ENCODE measurements at places on chromosomes 7 and 10.

- DNase-seq: no peak
These were observed 44.2 kb downstream of the MINDY4 start for GRCh38 chr7:30815388-30815854.

GRCh38 chr7:127123220-127123619 lies 129.5 kb downstream of the GRM8 start:
- no peak for DNase-seq

DNA sequence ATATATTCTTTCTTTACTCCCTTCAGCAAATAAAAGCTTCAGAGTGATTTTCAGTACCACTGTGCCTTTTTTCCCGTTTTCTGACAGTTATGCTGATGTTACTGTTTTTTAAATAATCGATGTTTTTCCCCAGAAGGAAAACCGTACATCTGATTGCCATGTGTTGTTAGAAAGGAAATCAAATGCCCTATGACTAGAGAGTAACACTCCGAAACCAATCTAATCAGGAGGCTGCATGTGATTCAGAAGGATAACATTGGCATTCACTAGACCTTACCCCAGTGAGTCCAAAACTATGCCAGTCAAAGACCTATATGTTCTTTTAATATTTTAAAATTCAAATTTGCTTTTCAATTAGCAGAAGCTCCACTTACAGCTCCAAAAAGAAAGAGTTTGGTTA lies 116.3 kb downstream of the TMEM26 start:
- no peak for DNase-seq

DNA sequence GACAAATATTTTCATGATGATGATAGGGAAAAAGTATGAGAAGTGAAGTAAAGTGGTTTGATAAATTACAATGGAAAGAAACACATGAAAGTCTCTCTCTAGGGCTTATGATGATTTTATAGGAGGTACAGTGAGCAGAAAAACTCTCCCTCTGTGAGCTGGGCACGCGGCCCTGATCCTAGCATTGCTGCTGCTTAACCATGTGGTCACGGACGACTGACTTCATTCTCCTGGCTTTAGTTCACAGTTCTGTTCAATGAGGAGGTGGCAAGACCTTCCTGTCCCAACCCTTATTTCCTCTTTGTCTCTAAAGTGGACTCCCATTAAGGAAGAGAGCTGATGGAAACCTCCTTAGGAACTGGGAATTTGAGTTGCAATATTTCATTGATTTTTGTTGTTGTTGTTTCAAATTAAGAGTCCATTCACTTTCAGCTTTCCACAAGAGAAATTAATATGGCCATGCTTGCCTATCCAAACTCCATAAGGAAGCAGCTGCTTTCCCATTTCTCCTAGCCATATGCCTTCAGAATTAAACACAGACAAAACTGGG lies 8.2 kb upstream of the PON3 start:
- DNase-seq: no peak

DNA sequence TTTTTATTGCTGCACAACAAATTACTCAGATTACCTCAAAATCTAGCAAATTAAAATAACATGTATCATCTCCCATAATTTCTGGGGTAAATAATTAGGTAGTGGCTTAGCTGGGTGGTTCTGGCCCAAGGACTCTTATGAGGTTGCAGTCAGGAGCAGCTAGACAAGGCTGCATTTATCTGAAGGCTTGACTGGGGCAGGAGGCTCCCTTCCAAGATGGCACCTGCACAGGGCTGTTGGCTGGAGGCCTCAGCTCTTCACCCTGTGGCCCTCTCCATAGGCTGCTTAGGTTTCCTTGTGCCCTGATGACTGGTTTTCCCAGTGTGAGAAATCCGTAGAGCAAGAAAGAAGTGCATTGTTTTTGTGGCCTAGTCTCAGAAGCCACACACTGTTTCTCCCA lies 34.7 kb upstream of the ELFN1 start:
- no peak for DNase-seq

GRCh38 chr7:97731736-97732564 lies at the start of gene TAC1:
Gene TAC1 (plus strand): TSS chr7:97732086. CDS start chr7:97732613, 527 bp downstream.
- DNase-seq: no peak

DNA sequence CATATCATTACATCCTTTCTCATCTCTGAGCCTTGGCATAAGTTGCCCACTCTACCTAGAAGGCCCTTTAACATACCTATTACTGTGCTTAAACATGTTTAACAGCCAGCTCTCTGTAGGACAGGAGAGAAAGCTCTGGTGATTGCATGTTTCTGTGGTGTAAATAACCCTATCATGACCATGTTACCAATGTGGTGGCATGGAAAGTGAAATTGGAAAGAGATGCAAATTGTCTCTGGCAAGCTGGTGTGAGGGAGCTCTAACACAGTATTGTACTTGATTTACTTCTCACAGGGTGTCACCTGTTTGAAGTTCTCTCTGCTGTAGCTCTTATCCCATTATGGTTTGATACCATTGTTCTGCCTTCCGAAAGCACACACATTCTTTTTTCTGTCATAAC lies 231.8 kb upstream of the DKK1 start:
- DNase-seq: no peak

- no peak for DNase-seq
These were observed 169.0 kb downstream of the MAD1L1 start for GRCh38 chr7:2063563-2064260.

GRCh38 chr7:64793106-64793755 lies 997 bp upstream of the ZNF138 start:
- no peak for DNase-seq

DNA sequence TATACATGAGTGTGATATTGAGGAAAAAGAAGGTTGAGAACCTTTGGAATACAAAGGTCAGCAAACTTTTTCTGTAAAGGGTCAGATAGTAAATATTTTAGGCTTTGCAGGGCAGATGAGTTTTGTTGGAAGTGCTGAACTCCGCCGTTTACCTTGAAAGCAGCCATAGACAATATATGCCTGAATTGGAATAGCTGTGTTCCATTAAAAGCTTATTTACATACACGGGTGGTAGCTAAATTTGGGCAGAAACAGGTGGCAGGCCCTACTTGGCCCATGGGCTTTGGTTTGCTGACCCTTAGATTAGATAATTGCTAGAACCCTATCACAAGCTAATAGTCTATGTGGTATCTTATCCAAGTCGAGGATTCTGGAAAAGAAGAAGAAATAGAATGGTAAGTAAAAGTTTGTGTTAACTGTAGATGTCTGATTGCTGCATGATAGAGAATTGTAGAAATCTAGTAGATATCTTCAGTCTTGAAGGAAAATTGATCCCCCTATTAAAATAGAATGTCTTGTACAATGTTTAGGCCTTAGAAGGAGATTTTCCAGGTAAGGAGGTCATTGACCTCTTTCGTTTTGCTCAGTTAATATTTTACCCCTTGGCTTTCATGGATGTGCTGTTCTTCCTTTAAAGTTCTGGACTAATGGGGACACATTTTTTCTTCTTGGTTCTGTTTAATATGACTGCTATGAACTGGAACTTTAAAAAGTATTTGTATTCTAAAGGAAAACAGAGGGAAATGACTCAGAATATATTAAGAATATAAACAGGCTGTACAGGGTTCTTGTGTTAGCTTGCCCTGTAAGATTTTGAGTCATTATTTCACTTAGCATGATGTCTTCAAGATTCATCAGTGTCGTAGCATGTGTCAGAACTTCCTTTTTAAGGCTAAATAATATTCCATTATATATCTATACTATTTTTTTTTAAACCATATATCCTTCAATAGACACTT lies 8.0 kb downstream of the RBM33 start:
- no peak for DNase-seq

DNA sequence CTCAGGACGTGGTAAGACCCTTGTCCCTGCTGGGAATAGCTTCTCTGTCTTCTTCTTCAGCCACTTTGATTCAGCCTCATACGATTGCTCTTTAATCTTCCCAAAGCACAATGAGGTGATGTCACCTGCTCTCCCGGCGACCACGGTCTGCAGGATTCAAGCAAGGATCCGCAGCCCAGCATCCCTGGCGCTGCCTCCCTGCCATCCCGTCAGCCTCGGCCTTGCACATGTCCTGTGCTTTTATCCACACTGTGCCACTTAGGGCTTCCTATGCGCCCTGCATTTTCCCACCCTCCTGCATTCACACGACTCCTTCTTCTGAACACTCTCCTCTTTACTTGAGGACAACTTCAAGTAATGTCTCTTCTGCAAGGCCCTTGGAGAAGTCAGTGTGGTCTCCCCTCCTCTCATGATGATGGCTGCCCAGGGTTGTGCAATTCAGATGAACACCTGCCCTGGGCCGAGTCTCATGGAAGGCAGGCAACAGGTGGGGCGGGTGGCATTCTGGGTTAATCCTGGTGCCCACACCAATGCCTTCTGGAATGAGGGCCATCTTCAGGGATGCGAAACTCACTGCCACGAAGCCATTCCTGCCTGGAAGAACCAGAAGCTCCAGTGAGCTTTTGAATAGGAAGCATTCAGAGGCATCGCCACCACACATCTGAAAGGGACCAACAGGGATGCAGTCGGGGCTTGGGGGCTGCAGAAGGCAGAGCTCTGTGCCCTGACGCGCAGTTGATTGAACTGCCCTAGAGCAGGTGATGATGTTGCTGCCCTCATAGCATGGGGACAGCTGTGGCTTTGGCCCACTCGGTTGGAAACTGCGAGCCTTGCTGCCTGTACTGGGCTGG lies 287.5 kb downstream of the GLRX3 start:
- no peak for DNase-seq

DNA sequence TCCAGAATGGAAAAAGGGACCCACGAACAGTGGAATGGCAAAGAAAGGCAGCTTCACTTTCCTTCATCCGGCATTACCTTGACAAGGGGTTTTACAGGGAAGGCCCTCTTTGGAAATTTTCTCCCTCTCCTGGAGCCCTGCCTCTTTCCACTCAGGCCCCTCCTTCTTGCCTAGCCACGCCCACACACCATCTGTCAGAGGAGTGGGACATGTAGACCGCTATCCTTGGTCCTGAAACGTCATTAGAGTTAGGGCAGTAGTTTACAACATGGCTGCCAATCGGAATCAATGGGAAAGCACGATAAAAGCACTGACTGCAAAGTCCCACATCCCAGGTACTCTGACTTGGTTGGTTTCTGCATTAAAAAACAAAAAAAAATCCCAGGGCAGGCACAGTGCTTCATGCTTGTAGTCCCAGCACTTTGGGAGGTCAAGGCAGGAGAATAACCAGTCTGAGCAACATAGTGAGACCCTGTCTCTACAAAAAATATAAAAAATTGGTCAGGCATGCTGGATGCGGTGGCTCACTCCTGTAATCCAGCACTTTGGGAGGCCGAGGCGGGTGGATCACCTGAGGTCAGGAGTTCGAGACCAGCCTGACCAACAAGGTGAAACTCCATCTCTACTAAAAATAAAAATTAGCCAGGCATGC lies 96.4 kb downstream of the MARCHF5 start:
- peak; percentile 22 for DNase-seq
